ENCODE measurements at places on chromosomes 2 and 18. TPM values are rescaled to one million over a fixed set of nuclear protein-coding genes. Genes with fewer than 3 reads are reported as not detected.

The LIPG gene
- 3.2 TPM for total RNA-seq

The SAG gene
- not detected for total RNA-seq

The TMEM247 gene
- total RNA-seq = not detected

The ADRA2B gene
- total RNA-seq = under 0.01 TPM

The HOXD10 gene
- not detected for total RNA-seq

The TCF4 gene
- total RNA-seq = 105 TPM

The TXNDC2 gene
- total RNA-seq = 0.16 TPM

The RAPH1 gene
- total RNA-seq = 16.5 TPM

The C2orf15 gene
- total RNA-seq = not detected

The CELF4 gene
- total RNA-seq = not detected

The COL3A1 gene
- total RNA-seq = 14,045 TPM

The TSPYL6 gene
- total RNA-seq = 0.25 TPM

The C2orf78 gene
- not detected for total RNA-seq

The SLC14A1 gene
- total RNA-seq = 5.6 TPM

The SLC30A3 gene
- total RNA-seq = 0.09 TPM

The TP53I3 gene
- 22.3 TPM for total RNA-seq

The FEV gene
- not detected for total RNA-seq

The NEB gene
- total RNA-seq = 0.41 TPM

The FOXI3 gene
- total RNA-seq = not detected

The GAL3ST2 gene
- total RNA-seq = 0.25 TPM

The FBXO48 gene
- 0.99 TPM for total RNA-seq

The TUBB8B gene
- not detected for total RNA-seq

The PAX8 gene
- 1.5 TPM for total RNA-seq

The DYNAP gene
- total RNA-seq = not detected

The HOXD3 gene
- total RNA-seq = not detected

The DPP4 gene
- total RNA-seq = 203 TPM

The CTNNA2 gene
- 0.36 TPM for total RNA-seq

The FIGN gene
- total RNA-seq = 4.1 TPM

The PTPN4 gene
- 11.5 TPM for total RNA-seq

The DLX2 gene
- 0.72 TPM for total RNA-seq

The AQP4 gene
- not detected for total RNA-seq

The TNFRSF11A gene
- 0.08 TPM for total RNA-seq

The RAPGEF4 gene
- 1.3 TPM for total RNA-seq

The STRN gene
- total RNA-seq = 26.5 TPM

The SERPINB10 gene
- not detected for total RNA-seq

The TMEFF2 gene
- 4.7 TPM for total RNA-seq

The CYRIA gene
- 5.6 TPM for total RNA-seq

The KCNK3 gene
- total RNA-seq = not detected

The DSG4 gene
- not detected for total RNA-seq
